NCI-H774 (cell line): ENCODE measurements at places on chromosomes 1 and 21.

GRCh38 chr1:173134029-173134428 is 73.1 kb downstream of the TNFSF4 start:
- no peak for DNase-seq

GRCh38 chr1:14553711-14554110 is 44.8 kb upstream of the KAZN start:
- DNase-seq: no peak

DNA sequence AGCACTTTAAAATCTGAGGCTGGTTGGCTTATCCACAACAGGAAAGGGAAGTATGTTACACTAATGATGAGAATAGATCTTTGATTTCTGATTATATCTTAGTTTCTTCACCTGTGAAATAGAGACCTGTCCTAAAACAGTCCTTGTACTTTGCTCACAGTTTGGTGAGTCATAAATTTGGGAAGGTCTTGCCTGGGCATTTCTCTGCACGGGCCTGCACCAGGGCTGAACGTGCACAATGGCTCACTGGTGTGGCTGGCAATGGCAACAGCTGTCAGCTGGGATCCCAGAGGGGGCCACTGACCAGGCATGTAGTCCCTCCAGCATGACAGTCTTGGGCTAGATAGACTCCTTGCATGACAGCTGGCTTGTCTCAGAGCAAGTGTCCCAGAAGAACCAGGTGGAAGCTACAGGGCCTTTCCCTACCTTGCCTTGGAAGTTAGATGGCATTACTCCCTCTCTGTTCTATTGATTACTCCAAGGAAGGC is 367.4 kb downstream of the DISC1 start:
- no peak for DNase-seq

- DNase-seq: no peak
Observed at GRCh38 chr1:228149406-228150119, at the start of gene GJC2. Gene GJC2 (plus strand): TSS chr1:228149930. CDS start chr1:228157759, 7,829 bp downstream.

DNA sequence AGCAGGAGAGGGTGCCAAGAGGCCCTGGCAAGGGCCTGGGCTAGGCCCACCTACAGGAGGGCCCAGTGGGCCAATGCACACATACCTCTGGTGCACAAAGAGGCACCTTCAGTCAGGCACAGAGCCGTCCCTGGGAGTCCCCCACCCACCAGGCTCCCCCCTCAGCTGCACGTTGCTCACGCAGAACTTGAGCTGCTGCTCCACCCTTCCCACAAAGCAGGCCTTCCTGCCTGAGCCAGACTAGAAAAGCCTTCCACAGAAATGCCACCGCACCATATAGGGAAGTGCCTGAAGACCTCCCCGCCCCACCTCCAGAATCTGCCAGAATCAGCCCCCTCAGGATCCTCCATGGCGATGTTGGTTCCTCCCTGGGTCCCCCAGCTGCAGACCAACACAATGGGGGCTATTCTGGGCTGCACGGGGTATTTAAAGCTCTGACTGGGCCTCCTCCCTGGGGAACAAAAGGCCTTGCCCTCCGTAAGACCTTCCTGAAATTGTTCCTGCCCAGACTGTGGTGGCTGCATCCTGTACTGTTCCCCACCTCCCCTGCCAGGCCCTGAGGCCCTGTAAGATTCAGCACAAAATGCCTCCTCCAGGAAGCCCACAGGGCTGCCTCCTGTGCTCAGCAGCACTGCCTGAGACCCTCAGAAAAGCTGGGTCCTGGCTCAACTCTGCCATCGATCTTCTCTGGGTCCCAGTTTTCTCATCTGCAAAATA is 27.2 kb downstream of the HSPG2 start:
- no peak for DNase-seq

DNA sequence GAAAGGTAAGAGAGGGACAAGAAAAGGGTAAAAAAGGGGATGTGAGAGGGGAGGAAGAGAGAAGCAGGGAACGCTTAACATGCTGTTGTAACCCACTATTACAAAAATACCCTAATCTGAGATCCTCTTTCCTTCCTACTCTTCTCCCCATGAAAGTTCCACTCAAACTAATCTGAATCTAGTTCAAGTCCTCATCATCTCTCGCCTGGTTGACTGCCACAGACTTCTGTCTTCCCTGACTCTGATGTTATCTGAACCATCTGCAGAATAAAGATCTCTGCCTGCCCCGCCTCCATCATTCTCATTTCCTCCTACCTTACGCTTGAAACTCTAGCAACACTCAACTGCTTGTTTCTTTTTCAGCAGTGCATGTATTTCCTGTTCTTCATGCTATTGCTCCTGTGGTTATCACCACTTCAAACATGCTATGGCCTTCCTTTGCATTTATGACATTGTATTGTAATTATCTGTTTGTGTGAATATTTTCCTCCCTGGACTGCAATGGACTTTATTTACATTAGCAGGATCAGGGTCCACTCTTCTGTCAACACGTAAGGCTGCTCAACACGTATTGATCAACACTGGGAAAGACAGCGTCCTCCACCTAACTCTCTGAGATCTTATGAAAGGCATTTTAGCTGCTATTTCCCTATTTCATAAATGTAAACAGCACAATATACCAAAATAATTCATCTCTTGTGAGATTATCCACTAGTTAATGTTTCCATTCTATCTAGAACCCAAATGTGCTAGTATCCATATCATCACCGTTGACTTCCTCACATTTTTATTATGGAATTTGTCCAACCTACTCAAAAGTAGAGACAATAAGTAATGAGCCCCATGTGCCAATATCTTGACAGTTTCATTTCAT is 215.5 kb upstream of the USP25 start:
- no peak for DNase-seq

DNA sequence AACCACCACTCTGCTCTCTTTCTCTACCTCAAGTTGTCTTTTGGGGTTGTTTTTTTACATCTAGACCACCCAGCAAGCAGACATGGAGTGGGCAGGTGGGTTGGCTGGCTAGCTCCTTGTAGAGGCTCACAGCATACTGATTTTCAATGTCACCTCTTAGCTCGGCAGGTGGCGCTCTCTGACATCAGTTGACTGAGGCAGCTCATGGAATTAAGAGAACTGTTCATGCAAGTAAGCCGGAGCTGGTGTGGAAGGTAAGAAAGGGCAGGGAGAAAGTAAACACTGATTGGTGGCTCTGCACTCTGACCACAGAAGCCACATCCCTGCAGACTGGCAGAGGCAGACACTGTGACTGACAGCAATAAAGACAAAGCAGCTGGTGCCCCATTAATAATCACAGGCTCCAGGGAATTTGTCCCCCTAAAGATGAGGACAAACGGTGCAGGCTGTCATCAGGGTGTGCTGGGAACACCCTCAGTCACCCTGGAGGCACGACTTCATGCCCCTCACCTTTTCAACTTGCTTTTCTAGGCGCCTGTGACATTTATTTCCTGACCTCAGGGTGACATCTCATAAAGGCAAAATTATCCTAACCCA is 226.8 kb downstream of the LMX1A start:
- peak; percentile 82 for DNase-seq

DNA sequence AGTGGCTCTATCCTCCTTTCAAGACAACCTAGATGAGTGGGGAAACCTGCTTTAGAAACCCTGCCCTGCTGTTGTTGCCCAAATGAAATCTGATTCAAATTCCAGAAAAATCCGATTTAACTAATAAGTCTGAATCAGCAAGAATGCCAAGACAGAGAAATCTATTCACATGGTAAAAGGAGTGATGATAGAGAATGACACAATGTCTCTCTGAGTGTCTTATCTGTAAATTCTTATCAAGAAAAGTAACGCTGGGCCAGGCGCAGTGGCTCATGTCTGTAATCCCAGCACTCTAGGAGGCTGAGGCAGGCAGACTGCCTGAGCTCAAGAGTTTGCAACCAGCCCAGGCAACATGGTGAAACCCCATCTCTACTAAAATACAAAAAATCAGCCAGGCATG is 13.7 kb upstream of the GUCA2A start:
- no peak for DNase-seq

DNA sequence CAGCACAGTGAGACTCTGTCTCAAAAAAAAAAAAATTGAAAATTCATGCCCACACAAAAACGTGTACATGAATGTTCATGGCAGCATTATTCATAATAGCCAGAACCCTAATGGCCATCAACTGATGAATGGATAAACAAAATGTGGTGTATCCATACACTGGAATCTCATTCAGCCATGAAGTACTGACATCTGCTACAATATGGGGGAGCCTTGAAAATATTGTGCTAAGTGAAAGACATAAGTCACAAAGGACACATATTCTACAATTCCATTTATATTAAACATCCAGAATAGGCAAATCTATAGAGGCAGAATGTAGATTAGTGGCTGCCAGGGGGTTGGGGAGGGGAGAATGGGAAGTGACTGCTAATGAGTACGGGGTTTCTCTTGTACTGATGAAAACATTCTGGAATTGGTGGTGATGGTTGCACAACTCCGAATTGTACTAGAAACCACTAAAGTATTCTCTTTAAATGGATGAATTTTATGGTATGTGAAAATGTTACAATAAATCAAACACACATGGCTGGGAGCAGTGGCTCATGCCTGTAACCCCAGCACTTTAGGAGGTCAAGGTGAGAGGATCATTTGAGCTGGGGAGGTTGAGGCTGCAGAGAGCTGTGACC is 33.0 kb upstream of the KCNN3 start:
- no peak for DNase-seq

- no peak for DNase-seq
Observed at GRCh38 chr1:79976287-79976686, 969.8 kb upstream of the ADGRL4 start.

DNA sequence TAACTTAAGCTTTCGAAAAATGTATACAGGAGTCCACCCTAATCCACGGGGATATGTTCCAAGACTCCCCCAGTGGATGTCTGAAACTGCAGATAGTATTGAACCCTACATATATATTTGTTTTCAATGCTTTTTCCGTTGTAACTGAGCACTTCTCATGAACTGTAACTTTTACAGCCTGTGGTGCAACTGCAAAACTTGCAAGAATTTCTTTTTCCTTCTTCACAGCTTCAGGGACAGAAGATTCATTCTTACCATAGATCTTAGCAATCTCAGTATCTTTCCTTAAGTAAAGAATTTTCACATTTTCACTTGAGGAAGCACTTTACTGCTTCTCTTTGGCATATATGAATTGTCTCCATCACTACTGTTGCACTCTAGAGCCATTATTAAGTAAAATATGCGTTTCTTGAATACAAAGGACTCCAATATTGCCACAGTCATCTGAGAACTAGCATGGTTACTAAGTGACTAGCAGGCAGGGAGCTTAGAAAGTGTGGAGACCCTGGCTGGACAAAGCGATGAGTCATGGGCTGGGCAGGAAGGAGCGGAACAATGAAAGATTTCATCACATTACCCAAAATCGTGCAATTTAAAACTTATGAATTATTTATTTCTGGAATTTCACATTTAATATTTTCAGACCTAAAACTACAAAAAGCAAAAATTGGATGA is 14.1 kb downstream of the DPYD start:
- DNase-seq: no peak

GRCh38 chr1:87052400-87052799 is 138.0 kb downstream of the HS2ST1 start:
- no peak for DNase-seq

- DNase-seq: no peak
Observed at GRCh38 chr1:199010492-199010891, 371.7 kb downstream of the PTPRC start.

DNA sequence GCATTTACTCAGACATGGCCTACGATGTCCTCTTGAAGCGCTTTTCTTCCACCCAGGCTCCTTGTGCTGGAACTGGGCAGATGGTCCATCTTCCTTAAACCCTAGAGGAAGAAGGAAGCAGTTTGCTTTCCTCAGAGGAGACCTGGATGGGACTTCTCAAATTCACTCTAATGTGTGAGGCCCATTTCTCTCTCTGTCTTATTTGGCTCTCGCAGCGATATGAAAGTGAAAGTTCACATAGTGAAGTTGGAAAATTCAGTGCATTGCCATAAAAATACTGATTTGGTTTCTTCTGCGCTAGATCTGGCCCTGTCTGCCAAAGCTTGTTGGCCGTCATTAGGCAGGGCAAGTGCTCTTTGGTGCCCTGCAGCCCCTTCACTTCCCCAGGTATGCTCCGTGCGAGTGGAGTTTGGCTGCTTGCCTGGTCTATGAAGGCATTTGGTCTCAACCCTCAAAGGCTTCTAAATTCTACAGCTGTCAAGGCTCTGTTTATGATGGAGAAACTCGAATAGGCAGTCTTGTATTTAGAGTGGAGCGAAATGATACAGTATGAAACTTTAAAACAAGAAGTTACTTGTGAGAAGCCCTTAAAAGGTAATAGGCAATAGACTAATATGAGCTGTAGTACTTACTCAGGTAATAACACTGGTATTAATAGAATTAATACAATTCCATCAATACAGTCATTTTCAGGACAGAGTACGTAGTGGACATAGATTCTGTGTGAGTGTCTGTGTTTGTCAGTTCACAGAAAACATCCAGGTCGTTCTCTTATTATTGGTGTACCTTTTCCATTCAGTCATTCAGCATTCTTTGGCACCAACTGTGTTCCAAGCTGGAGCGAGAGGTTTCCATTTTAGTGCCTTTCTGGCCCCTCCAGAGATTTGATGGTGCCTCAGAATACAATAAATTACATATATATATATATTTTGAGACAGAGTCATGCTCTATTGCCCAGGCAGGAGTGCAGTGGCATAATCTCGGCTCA is 20.5 kb downstream of the SZRD1 start:
- DNase-seq: no peak

GRCh38 chr1:115641762-115642167 is at the start of gene VANGL1:
Gene VANGL1 (plus strand): TSS chr1:115641970. CDS start chr1:115651414, 9,444 bp downstream.
- peak; percentile 56 for DNase-seq

DNA sequence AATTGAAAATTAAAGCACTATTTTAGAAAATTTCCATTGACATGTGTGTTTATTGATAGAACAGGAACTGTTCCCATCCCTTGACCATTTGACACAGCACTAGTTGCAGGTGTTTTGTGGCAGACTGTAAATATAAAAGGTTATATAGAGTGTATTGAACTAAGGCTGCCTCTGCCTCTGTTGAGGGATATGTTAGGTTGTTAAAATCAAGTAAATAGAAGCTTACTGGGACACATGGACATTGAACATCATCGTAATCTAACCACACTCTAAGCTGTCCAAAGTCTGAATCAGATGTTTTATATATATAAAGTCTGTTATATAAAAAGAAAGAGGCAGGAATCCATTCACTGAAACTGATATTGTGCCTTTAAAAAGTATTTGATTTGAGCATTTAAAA is 308.1 kb upstream of the PKN2 start:
- no peak for DNase-seq

DNA sequence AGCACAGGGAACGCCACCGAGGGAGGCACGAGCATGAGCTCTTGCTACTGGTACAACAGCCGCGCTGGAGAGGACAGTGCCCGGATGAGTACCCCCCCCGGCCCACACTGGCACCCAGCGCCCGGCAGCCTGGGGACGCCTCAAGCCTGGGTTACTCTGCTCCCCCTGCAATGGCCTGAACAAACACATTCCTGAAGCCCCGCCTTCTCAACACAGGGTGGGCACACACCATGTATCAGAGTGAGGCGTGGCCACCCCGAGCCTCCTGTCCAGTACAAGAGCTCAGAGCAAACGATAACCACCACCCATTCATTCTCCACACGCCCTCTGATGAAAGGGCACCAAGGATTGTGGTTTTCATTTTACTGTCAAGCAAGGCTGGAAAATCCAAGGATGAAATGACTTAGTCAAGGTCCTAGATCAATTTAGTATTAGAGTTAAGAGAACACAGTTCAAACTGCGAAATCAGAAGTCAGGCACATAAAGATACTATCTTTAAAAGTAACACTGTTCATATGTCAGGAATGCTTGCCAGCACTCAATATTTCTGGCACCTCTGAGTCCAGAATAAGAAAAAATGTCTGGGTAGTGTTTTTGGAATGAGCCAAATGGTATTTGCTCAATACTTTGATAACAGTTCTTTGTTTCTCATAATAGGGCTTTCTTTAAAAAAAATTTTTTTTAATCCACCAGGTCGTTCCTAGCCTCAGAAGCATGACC is 22.0 kb downstream of the UBE2G2 start:
- DNase-seq: no peak
